Spinal cord (tissue), 10 donors: ENCODE measurements at places on chromosomes 6 and 20.

GRCh38 chr20:19314621-19315020, 102.2 kb downstream of the SLC24A3 start:
- DNase-seq: no peak

GRCh38 chr20:37226889-37227288, 34.7 kb downstream of the GHRH start:
- DNase-seq: peak; percentile 49

DNA sequence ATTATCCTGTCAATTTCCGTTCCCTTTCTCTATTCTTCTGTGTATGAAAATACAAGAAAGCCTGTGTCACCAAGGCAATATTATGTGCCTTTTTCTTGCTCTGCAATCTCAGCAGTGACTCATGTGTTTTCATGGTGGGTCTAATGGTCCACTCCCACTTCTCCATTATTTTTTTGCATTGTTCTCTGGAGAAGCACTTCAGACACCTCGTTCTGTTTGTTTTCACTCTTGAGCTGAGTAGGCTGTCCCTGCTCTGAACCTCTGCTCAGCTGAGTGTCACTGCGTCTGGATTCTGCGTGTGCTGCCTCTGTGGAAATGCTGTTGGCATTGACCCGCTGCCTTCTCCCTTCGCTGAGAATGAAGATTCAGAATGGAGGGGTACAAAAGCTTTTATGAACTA, 230.6 kb downstream of the TMEM242 start:
- DNase-seq: no peak

- no peak for DNase-seq
Measured at GRCh38 chr6:157721426-157721825, 101.6 kb upstream of the SNX9 start.

- DNase-seq: no peak
Measured at GRCh38 chr6:122374307-122374706, 25.1 kb upstream of the HSF2 start.

DNA sequence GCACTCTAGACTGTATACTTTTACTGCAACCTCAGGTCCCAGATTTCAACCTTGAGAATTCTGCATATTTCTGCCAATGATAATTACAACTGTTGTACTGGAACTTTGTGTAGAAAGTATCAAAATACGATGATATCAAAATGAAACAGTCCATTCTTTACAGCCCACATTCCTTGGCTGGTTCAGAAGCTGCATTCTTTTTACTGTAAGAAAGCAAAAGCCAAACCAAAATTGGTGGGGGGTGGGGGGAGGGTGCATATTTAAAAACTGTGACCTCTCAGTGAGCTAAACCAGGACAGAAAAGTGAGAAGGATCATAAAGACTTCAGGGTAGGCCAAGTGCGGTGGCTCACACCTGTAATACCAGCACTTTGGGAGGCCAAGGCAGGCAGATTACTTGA, 41.8 kb upstream of the UBR2 start:
- no peak for DNase-seq

DNA sequence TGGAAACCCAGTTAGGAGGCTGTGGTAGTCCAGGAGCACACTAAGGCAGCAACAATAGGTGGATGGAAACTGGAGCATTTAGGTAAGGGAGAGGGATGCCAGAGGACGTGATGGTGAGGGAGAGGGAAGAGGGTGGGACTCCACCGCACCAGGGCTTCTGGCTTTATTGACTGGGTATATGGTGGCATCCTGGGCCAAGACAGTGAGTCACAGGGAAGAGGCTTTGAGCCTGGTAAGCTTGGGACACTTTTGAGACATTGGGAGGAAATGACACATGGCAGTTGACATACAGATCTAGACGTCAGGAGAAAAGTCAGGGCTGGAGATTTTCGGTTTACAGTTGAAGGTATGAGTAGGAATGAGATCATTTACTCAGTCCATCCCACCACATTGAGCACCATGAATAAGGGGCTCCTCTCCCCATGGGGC, 14.9 kb downstream of the NT5E start:
- no peak for DNase-seq

- peak; percentile 93 for DNase-seq
Measured at GRCh38 chr20:36179170-36179945, 24.8 kb downstream of the EPB41L1 start.

GRCh38 chr20:20711413-20711812, 1.0 kb downstream of the RALGAPA2 start:
- DNase-seq: peak; percentile 33

GRCh38 chr20:2888224-2888955, 15.1 kb downstream of the PTPRA start:
- DNase-seq: no peak

DNA sequence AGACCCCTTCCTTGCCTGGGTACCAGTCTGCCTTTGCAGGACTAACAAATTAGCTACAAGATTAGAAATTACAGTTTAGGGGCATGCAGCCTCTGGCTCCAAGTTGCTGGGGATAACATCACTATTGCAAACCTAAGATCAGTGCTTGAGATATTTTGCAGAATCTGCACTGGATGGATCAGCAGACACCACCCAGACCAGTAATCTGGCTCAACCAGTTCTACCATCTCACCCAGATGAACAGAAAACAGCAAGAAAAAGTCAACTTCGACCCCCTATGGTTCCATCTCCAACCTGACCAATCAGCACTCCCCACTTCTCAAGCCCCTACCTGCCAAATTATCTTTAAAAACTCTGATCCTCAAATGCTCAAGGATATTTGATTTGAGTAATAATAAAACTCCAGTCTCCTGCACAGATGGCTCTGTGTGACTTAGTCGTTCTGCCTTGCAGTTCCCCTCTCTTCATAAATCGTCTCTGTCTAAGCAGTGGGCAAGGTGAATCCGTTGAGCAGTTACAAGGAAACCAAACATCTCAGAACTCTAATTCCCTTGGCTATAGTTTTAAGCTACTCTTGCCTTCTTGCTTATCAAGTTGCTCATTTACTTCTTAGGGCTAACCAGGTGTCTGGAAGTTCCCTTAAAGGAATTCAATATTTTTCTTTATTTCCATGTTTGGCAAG, 16.1 kb upstream of the LMBRD1 start:
- DNase-seq: no peak

DNA sequence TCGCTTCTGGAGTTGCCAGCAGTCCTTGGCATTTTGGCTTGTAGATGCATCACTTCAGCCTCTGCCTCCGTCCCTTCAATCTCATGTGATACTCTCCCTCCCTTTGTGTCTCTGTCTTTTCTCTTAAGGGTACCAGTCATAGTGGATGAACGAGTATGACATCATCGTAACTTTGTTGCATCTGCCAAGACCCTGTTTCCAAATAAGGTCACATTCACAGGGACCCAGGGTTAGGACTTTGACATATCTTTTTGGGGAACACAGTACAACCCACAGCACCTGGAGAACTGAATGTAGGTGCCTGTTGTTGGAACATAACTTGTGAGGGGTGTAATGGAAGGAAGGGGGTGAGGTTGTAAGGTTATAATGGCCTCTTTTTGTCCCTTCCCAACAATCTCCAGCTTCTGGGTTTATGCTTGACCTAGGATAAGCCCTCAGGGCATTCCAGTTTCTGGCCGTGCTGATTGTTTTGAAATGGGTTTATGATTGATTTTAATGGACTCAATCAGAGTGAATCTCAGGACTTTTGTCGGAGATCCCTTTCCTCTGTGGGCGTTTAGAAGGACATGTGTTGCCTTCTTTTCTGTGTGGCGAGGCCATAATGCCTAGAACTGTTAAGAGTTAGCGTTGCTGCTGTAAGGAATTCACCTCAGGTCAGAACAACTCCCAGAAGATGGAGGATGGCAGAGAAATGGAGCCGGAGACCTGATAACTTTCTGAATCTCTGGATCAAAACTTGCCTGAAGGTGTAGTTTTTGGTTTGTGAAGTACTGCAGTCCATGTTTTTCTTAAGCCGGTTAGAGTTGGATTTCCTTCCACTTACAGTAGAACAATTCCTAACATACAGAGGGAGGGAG, 9.2 kb downstream of the ATRN start:
- DNase-seq: no peak

DNA sequence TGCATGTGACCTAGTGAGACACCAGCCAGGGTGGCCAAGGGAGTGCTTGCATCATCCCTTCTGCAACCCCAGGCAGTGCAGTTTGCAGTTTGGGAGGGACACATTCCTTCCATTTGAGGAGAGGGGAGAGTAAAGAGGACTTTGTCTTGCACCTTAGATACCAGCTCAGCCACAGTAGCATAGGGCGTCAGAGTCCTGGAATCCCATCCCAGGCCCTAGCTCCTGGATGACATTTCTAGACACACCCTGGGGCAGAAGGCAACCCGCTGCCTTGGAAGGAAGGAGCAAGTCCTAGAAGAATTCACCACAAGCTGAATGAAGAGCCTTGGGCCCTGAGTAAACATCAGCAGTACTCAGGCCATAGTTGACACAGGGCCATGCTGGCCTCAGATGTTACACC, 680.4 kb upstream of the IMPG1 start:
- DNase-seq: no peak

- DNase-seq: no peak
Measured at GRCh38 chr20:63690898-63691710, 5.3 kb upstream of the TNFRSF6B start.

DNA sequence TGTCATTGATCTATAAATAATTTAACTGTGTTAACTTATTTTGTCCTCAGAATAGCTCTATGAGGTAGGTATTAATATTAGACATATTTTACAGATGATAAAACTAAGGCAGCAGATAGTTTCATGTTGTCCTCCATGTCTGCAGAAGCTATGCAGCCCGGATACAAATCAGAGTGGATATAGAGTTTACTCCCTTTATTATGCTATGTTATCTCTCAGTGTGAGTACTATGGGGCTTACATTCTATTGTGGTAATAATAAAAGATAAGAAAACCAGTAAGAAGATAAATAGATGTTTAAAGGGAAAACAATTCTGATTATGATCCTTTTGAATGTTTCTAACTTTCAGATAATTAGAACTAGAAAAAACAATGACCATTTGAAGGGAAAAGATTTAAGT, 979.8 kb upstream of the CITED2 start:
- DNase-seq: no peak

- DNase-seq: no peak
Measured at GRCh38 chr6:33905071-33905609, 101.3 kb upstream of the MLN start.
